Dermis microvascular lymphatic vessel endothelial cell (primary cell): ENCODE measurements at places on chromosomes 16 and 17. TPM values are rescaled to one million over a fixed set of nuclear protein-coding genes. Genes with fewer than 3 reads are reported as not detected.

DNA sequence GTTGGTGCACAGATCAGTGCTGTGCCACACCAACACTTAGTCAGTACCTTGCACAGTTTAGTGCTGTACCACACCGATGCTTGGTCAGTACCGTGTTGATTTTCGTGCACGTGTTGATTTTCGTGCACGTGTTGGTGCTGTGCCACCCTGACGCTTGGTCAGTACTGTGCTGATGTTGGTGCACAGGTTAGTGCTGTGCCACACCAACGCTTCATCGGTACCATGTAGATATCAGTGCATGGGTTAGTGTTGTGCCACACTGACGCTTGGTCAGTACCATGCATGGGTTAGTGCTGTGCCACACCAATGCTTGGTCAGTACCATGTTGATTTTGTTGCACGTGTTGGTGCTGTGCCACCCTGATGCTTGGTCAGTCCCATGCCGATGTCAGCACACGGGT, 103.5 kb downstream of the NPIPB11 start:
- DNase-seq, result no peak

ITGAD gene
- total RNA-seq, result not detected in 2 replicates

NARF gene
- total RNA-seq, result 56.0 and 123 TPM in 2 replicates

DNA sequence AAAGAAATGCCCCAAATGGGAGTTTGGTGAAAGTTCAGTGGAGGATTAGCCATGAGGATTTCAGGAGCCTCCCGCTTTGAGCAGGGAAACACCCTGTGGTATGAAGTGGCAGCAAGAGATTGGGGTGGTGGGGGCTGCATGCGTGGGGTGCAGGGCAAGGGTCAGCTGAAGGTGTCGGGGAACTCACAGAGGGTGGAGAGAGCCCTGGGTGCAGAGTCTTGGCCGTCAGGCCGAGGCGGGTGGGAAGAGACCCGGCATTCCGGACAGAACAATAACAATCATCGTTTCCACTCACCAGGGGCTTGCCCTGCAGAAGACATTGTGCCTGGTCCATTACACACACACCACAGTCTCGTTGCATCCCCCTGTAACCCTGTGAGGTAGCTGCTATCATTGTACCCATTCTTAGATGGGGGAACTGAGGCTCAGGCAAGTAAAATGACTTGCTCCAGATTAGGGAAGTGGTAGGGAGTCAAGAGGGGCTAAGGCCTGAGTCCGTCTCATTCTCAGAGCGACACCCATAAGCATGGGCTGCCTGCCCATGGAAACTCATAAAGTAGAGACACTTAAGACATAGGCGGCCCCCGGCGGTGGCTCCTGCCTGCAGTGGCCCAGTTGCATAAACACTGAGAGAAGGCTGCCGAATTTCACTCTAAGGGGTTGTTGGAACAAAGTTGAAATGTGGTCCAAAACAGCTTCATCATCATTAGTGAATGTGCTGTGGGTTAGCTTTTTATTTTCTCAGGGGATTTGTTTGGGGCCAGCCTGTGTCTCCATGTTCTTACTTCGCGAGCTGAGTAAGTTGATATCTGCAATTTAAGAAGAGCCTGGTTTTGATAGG, 93.3 kb downstream of the CMIP start:
- DNase-seq, result no peak

DNA sequence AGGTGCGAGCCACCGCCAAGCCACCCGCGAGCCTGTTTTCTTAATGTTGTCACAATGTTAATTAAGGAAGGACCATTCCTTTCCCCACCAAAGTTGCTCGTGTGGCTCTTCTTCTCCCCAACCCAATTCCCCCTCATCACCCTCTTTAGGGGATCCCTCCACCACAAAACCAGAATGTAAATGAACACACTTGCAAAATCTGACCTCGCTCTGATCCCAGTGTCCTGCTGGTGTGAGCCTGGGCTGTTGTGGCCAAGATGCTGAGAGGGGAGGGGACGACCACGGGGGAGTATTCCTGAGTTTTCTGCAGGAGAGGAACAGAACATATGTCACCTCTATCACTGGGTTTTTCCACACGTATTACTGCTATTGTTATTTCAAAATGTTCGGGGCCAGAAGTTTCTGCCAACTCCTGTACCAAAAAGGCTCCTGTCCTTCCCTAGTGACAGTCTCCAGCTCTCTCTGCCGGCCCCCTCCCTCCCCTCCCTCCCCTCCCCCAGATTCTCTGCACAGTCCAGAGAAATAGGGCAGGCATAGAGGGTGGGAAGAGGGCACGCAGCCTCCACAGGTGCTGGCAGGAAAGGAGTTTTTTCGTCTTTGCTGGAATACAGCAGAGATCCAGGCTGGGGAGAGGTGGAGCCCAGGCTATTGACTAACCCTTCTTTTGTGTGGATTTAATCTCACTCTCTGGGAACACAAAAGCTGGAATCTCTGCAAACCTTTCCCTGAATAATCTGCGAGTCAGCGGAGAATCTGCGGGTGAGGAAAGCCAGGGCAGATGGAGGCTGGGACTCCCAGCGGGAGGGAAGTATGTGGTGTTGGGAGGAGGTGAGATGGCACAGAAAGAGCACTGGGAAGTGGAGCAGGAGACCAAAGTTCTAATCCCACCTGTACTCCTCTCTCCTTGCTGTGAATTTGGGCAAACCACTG, 4.5 kb upstream of the CA4 start:
- DNase-seq, result no peak

TEX19 gene
- not detected in 2 replicates for total RNA-seq
